Aorta (tissue), 5 donors: ENCODE measurements at places on chromosomes 11 and 22. TPM values are rescaled to one million over a fixed set of nuclear protein-coding genes. Genes with fewer than 3 reads are reported as not detected.

DNA sequence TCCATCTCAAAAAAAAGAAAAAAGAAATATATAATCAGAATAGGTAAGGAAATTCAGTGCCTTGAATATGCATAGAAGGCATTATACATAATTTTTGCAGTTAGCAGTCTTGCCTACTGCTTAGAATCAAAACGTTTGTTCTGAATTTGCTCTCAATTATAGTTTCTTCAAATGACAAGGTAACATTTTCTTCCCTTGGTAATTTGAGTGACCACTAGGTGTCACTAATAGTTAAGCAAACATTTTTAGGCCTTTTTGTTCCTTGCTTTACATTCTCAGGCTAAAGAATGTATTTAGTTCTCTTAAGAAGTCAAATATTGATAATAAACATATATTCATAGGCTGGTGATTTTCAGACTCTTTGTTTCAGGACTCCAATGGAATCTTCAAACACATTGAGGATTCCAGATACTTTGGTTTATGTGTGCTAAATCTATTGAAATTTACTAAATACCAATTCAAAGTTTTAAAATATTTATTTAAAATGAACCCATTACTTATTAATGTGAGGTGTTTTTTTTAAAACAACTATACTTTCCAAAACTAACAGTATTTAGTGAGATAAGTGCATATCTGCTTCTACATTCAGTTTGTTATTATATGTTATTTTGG lies 55.0 kb upstream of the DEPDC7 start:
- DNase-seq, result no peak
- no peak overlapping the region for H3K4me3 ChIP-seq
- no peaks in the 10 kb centered on the region for H3K4me1 ChIP-seq

DNA sequence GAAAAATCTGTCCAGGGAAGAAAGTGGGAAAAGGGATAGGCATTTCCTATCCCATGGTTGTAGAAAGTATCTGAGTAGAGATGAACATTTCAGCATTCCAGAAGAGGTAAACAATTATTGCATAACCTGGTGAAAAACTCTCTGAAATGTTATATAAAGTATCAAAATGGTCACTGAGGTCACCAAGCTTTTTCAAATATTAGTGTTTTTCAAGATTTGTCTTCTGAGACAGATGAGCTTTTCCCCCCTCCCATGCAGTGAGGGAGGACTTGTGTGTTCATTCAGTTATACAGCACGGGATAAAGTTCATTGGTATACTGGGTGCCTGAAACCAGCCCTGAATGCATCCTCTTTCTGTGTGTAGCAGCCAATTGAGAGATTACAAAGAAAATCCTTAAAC lies 1.9 kb upstream of the DEPDC7 start:
- no peak for DNase-seq
- H3K27ac ChIP-seq, result no peak overlapping the region
- H3K27me3 ChIP-seq, result no peaks in the 10 kb centered on the region
- H3K36me3 ChIP-seq, result no peaks in the 10 kb centered on the region
- no peaks in the 10 kb centered on the region for H3K4me1 ChIP-seq

DNA sequence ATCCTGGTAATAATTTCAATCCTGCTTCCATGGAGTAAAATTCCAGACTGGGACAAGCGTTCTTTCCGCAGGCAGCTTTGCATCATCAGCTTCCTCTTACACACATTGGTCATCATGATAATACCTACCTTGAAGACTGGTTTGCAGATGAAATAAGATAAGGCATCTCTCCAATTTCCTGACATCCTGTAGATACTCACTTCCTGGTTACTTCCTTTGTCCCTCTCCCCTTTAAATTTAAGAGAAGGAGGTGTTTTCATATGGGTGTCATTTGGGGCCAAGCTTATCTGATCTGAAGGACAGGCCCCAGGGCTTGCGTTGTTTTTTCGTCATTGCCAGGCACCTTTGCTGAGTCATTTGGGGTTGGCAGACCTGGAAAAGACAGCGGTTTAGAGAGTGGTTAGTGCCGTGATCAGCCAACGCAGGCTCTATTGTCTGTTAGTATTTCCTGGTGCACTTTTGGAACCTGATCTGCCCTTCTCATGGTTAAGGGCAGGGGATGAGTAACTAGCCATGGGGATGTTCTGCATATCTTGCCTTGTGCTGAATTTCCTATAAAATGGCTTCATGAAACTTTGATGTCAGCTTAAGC lies 24.1 kb downstream of the GRAMD1B start:
- no peak overlapping the region for H3K27ac ChIP-seq
- H3K4me1 ChIP-seq, result no peaks in the 10 kb centered on the region
- no peak overlapping the region for H3K4me3 ChIP-seq
- H3K27me3 ChIP-seq, result no peaks in the 10 kb centered on the region

DNA sequence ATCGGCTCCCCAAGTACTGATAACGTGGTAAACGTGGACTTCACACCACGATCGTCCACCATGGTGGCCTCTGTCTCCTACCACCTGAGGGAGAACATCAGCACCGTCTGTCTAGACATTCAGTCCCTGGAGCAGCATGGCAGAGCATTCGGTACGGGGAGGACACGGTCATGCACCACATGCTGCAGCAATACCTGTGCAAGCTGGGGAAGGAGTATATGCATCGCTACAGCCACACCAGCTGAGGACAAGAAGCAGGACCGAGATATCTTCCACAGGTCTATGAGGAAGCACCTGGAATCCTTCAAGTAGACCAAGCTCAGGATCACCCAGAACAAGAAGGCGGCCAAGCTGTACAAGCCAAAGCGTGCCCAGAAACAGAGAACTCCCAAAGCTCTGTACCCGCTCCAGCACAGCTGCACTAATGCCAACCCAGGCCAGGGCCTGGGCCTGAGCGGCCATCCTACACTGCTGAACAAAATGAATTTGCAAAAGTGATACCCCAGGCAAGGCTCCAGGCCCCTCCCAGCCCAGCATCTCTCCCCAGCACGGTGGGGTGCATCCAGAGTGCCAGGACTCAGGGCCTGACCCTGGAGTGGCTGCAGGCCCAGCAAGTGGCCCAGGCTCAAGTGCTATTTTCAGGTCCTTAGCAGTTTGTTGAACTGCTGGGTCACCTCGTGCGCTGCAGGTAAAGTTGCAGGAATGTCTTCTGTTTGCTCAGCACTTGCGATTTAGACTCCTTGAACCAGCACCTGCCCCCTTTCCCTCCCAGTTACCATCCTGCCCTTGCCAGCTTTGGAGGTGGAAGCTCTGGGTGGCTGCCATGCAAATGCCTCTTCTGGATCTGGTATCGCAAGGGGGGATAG lies 119.3 kb upstream of the SERPIND1 start:
- no peaks in the 10 kb centered on the region for H3K4me1 ChIP-seq
- no peak overlapping the region for H3K27ac ChIP-seq
- H3K36me3 ChIP-seq, result no peaks in the 10 kb centered on the region

DNA sequence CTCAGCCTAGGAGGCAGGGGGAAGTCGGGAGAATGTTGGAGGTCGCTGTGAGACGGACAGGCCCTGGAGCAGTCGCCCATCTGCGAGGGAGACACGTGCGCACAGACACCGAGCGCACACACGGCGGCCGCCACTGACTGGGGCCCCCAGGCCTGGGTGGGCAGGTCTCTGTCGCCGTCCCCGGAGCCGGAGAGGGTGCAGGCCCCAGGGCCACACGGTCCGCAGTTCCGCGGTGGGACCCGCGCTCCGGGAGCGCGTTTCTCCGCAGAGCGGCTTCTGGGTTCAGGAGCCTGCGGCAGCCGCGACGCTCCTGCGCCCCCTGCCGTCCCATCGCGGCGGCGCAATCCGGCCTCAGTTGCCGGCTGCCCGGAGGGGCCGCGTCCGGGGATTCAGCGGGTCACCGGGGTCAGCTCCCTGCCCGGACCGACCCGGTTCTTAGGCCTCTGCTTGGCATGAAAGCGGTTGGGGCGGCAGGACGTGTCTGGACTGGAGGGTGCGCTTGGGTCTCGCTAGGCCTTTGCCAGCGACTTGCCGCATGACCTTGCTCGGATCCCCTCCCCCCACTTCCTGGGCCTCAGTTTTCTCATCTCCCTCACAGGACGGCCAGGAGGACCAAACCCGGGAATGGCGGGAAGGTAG lies 31.2 kb downstream of the PDE2A start:
- H3K27ac ChIP-seq, result no peak overlapping the region
- H3K27me3 ChIP-seq, result no peaks in the 10 kb centered on the region
- no peaks in the 10 kb centered on the region for H3K4me1 ChIP-seq
- no peaks in the 10 kb centered on the region for H3K36me3 ChIP-seq

DNA sequence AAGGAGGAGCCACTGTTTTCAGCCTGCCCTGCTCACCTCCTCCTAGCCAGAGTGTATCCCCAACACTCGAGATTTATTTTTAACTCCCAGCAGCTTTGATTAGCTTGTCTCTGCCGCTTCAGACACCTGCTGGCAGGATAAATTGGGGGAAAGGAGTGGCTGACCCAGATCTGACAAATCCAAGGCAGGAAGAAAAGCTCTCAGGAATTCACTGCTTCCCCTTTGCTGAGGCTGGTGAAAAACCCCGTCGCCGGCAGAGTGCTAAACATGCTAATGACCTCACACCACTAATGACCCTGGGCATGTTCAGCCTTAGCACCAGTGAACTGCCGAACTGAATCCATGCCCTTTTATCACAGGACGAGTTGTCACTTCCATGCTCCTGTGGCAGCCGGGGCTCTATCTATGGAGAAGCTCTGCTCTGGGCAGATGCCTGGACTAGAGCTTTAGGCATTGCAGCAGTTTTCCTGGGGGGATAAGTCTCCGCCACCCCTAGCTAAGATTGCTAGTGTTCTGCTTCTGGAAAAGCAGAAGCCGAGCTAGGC lies 52.2 kb downstream of the FEZ1 start:
- no peak for DNase-seq
- H3K4me3 ChIP-seq, result no peak overlapping the region
- H3K27me3 ChIP-seq, result no peaks in the 10 kb centered on the region
- no peaks in the 10 kb centered on the region for H3K4me1 ChIP-seq
- H3K36me3 ChIP-seq, result peaks cover 2% of the 10 kb centered on the region

DNA sequence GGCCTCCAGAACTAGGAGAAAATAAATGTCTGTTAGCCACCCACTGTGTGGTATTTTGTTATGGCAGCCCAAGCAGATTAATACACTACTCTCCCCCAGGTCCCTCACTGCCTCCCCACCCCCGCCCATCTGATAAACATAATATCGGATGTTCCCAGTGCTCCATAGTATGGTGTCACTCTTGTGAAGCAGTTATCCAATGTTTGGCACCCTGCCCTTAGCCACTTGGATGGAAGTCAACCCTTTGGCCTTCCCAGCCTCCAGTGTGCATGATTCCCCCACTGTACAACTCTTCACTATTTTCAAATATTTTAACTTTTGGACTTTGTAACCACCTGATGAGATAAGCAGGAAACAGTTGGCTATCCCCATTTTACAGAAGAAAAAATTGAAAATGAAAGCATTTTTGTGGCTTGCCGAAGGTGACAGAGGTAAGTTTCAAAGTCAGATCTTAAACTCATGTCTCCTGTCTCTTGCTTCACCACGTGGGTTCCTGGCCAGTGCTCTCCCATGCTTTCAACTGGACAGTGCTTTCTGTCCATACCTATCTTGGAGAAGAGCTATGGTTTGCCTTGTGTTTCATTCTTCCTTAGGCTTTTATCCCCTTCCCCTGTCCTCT lies 53.2 kb downstream of the ALX4 start:
- H3K27ac ChIP-seq, result no peak overlapping the region
- H3K27me3 ChIP-seq, result no peaks in the 10 kb centered on the region
- no peak for DNase-seq
- H3K4me1 ChIP-seq, result no peaks in the 10 kb centered on the region

DNA sequence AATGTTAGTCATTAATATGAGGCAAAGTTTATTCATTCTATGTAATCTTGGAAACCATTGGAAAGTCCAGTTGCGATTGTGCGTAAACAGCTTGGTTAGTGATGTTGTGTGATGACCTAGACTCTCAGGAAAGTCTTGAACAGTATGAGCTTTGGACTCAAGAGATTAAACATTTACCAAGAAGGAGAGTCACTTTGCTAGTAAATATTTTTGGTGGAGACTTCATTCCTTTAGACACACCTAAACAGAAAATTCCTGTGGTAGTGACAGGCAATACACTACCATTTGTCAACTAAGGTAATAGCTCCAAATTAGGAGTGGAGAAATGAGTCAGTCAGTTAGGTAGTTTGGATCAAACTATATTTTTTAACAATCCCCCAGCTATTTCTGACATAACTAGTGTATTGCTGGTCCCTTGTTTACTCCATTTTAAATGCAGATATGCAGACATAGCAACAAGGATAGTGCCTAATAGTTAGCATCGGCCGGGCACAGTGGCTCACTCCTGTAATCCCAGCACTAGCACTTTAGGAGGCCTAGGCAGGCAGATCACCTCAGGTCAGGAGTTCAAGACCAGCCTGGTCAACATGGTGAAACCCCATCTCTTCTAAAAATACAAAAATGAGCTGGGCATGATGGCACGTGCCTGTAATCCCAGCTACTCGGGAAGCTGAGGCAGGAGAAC lies 89.3 kb downstream of the ARHGAP42 start:
- H3K4me1 ChIP-seq, result no peaks in the 10 kb centered on the region
- H3K4me3 ChIP-seq, result no peak overlapping the region
- H3K36me3 ChIP-seq, result peaks cover 2% of the 10 kb centered on the region
- no peak overlapping the region for H3K27ac ChIP-seq

- no peak overlapping the region for H3K4me3 ChIP-seq
- peaks cover 4% of the 10 kb centered on the region for H3K4me1 ChIP-seq
- no peaks in the 10 kb centered on the region for H3K27me3 ChIP-seq
- H3K27ac ChIP-seq, result no peak overlapping the region
- H3K36me3 ChIP-seq, result no peaks in the 10 kb centered on the region
- DNase-seq, result no peak
Observed at GRCh38 chr22:27668828-27669797, 132.4 kb downstream of the MN1 start.

- DNase-seq, result peak; percentile 39
- no peaks in the 10 kb centered on the region for H3K4me1 ChIP-seq
- H3K36me3 ChIP-seq, result peaks cover 2% of the 10 kb centered on the region
- no peak overlapping the region for H3K4me3 ChIP-seq
- no peak overlapping the region for H3K27ac ChIP-seq
Observed at GRCh38 chr11:61853698-61854169, 25.6 kb downstream of the FADS2 start.

DNA sequence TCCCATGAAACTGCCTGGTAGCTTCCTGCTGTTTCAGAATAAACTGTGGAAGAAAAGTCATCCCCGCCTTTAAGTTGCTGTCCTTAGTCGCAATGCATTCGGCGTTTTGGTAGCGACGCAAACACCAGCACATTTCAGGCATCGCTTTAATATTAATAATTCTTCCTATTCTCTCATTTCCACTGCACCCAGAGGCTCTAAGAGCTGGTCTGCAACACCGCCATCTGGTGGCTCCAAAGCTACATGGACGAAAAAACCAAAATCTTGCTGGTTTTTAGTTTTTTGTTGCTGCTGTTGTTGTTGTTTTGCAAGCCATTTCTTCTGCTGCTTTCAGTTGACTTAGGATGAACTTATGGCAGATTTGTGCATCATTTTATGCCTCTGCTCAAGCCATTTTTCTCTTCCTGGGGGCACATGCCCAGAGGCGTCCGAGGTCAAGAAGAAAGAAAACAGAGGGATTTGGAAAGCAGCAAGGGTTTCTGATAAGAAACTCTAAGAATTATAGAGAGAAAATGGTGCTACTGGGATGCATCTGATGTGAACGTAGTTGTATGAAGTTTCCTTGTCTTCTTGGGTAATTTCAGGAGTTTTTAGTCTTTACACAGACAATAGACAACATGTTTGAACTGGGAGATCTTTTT lies 345.4 kb upstream of the KIRREL3 start:
- H3K4me1 ChIP-seq, result no peaks in the 10 kb centered on the region
- H3K4me3 ChIP-seq, result no peak overlapping the region
- no peak for DNase-seq
- H3K27me3 ChIP-seq, result no peaks in the 10 kb centered on the region
- no peaks in the 10 kb centered on the region for H3K36me3 ChIP-seq

GRCh38 chr11:12882670-12883069 lies 126.4 kb upstream of the RASSF10 start:
- no peaks in the 10 kb centered on the region for H3K36me3 ChIP-seq
- H3K4me3 ChIP-seq, result no peak overlapping the region
- DNase-seq, result no peak

DDTL gene
- 1.0 TPM for total RNA-seq

SF1 gene
- 267 TPM for total RNA-seq
